ENCODE measurements at places on chromosomes 1 and 21.
A peak's percentile ranks its signal among the peaks of the same experiment; 100 is the strongest.

DNA sequence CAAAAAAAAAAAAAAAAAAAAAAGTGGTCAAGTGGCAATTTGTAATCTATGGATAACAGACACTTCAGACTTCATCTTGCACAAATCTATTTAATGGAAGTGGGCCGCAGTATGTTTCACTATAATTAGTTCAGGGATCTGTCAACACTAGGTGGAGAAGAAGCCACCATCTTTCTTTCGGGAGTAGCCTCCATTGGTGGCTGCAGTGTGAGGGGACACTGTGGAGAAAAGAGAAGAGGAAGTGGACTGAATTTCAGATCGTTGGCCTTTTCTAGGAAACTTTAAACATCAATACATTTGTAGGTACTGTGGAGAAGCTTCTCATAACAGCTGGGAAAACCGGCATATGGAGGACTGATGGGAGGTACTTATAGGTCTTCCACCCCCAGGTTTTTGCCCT is 8.0 kb upstream of the ELAPOR1 start:
- H3K27me3 ChIP-seq, result no peaks in the 10 kb centered on the region
- no peaks in the 10 kb centered on the region for H3K36me3 ChIP-seq
- H3K4me3 ChIP-seq, result no peak overlapping the region
- DNase-seq, result no peak

GRCh38 chr1:225817611-225818061 is 7.7 kb downstream of the EPHX1 start:
- H3K4me3 ChIP-seq, result no peak overlapping the region
- peak; percentile 70 for DNase-seq
- peak overlapping the region; percentile 99 for H3K27ac ChIP-seq
- peaks cover 59% of the 10 kb centered on the region for H3K4me1 ChIP-seq
- H3K36me3 ChIP-seq, result no peaks in the 10 kb centered on the region

DNA sequence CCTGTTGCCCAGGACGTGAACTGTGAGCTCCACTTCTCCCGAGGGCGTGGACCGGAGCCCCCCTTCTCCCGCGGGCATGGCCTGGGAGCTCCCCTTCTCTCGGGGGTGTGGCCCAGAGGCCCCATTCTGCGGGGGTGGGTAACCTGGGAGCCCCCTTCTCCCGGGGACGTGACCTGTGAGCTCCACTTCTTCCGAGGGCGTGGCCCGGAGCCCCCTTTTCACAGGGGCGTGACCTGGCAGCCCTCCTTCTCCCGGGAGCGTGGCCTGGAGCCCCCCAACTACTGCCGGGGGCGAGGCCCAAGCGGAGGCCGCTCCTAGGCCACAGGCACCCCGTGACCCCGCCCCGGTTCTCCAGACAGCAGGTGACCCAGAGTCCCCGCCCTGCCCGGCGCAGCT is 320 bp downstream of the C1orf174 start:
- no peaks in the 10 kb centered on the region for H3K4me1 ChIP-seq
- DNase-seq, result no peak
- H3K4me3 ChIP-seq, result peak overlapping the region; percentile 90
- H3K27ac ChIP-seq, result peak overlapping the region; percentile 98

DNA sequence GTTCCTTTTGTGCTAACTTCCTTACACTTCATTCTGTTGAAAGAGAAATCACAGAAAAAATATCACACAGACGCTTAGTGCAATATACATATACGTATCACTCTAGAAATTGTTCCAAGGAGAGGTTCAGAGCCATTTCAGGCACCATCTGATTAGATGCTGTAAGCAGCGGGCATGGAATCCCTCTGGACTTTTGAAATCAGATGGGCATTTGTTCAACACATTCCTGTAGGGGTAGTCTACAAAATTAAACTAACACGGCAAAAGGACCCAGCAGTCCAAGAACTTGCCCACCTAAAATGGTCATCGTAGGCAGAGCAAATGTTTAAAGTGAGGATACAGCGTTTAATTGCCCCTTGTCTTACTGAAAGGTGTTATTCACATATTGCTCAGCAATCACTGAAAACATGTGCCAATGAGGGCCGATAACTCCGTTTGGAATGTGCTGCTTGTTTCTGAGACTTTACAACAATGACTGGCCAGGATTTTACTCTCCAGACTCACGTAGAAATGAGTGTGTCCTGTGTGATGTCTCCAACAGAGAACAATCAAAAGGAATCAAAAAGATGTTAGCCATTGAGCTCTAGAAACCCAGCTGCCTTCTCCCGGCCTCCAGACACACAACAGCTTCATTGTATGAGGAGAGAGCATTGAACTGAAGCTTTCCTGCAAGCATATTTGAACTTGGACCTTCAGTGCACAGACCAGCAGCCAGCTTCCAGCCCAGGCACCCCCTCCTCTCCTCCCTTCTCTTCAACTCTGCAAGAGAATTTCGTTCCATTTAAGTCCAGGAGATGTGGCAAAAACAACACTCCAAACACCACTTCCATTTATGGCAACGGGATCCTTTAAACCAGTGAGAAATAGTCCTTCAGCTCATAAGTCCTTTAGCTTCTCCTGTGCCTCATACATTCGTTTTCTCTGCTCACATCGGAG is 32.1 kb upstream of the ADORA3 start:
- no peaks in the 10 kb centered on the region for H3K36me3 ChIP-seq
- no peak for DNase-seq
- H3K27me3 ChIP-seq, result no peaks in the 10 kb centered on the region
- no peak overlapping the region for H3K4me3 ChIP-seq

DNA sequence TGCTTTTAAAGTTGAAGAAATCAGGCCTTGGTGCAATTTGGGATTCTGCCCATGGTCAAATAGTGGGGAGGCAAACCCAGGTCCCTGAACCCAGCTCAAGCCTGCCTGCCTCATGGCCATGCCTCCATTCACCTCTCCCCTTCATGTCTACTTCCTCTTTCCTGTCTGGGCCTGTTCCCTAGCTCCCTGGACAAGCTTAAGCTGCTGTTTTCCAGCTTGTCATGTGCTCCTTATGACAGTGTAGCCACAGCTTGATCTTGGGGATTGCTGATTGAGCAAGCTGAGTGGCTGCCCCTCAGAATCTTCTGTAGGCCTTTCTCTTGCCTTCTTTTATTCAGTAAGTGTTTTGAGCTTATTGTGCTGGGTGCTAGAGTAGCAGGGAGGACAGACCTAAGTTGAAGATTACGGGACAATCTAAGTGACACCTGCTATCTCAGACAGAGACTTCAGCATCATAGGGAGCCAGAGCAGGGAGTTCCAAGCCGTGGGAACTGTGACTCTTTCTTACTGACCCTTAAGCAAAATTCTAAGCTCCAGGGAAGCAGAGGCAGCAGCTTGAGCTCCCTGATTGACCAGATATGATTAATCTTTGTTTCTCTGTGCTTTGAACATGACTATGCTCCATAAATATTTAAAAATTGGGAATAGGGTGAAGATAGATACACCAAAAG is 520 bp upstream of the MR1 start:
- peaks cover 4% of the 10 kb centered on the region for H3K4me1 ChIP-seq
- DNase-seq, result no peak
- no peaks in the 10 kb centered on the region for H3K27me3 ChIP-seq
- H3K36me3 ChIP-seq, result no peaks in the 10 kb centered on the region

DNA sequence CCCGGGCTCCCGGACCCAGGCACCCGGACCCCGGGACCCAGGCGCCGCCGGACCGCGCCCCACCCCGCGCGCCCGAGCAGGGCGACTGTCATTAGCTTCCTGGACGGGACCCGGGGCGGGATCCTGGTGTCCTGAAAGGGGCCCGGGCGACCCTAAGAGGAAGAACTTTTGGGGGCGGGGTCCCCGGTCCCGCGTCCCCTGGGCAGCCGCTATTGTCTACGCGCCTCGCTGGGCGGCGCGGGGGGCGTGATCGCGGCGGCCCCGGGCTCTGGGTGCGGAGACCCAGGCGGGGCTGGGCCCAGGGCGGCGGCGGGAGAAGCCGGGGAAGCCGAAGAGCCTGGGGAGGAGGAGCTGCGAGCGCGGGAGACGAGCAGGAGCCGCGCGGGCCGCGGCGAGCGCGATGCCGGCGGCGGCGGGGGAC is 465 bp downstream of the HUNK start:
- H3K4me1 ChIP-seq, result peaks cover 6% of the 10 kb centered on the region
- H3K27me3 ChIP-seq, result no peaks in the 10 kb centered on the region
- DNase-seq, result no peak
- no peaks in the 10 kb centered on the region for H3K36me3 ChIP-seq

GRCh38 chr1:152543820-152544219 is 22.8 kb downstream of the LCE3E start:
- no peak for DNase-seq
- H3K4me3 ChIP-seq, result no peak overlapping the region
- H3K36me3 ChIP-seq, result no peaks in the 10 kb centered on the region
- no peaks in the 10 kb centered on the region for H3K4me1 ChIP-seq
- no peaks in the 10 kb centered on the region for H3K27me3 ChIP-seq
- no peak overlapping the region for H3K27ac ChIP-seq

DNA sequence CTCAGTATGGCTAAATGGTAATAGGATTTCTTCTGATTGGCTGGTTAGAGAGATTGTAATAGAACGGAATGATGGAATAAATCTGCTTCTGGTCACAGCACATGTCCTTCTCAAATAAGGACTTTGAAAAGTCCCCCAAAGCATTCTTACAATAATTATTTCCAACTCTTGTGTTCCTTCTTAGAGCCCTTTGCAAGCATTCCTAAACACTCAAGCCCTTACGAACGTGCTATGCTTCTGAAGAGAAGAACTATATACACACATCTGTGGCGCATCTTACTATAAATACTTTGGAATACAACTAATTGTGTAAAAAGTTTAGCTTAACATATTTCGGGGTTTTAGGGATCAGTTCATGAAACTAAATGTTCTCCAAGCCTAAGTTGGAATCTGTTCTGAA is 25.6 kb downstream of the CLIC4 start:
- H3K27me3 ChIP-seq, result no peaks in the 10 kb centered on the region
- peak overlapping the region; percentile 96 for H3K27ac ChIP-seq
- no peaks in the 10 kb centered on the region for H3K36me3 ChIP-seq
- no peak for DNase-seq
- peaks cover 4% of the 10 kb centered on the region for H3K4me1 ChIP-seq

DNA sequence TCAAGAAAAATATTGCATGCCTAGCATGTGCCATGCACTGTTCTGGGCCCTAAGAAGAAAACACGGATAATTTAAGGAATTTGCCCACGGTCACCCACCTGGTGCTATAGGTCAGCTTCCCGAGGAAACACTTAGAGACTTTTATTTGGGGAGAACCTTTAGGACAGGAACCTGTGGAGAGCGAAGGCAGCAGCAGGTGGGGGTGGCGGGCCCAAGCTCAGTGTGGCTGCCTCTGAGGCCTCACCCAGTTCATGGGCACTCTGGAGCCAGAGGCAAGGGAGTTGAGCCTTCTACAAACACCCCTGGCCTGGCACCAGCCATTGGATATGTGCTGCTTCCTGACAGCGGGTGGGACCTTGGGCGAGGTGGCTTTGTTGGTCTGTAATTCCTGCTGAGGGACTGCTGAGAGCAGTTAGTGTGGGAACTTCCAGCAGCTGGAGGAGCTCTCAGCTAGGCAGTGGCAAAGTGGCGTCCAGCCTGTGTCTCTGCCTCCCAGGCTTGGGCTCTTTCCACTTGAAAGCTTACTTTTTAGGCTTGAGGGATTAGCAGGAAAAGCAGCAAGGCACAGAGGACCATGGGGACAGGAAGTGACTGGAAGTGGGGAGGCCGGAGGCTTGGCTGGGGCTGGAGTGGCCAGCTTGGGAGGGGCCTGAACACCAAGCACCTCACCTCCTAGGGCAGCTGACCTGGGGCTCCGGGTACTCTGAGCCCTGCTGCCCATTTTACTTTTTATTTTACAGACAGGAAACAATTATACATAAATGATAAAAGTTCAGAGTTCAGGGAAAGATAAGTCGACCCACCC is 19.1 kb downstream of the MRPL37 start:
- H3K4me3 ChIP-seq, result no peak overlapping the region
- H3K36me3 ChIP-seq, result no peaks in the 10 kb centered on the region
- H3K27ac ChIP-seq, result peak overlapping the region; percentile 51
- no peaks in the 10 kb centered on the region for H3K27me3 ChIP-seq
- DNase-seq, result no peak
- peaks cover 5% of the 10 kb centered on the region for H3K4me1 ChIP-seq

DNA sequence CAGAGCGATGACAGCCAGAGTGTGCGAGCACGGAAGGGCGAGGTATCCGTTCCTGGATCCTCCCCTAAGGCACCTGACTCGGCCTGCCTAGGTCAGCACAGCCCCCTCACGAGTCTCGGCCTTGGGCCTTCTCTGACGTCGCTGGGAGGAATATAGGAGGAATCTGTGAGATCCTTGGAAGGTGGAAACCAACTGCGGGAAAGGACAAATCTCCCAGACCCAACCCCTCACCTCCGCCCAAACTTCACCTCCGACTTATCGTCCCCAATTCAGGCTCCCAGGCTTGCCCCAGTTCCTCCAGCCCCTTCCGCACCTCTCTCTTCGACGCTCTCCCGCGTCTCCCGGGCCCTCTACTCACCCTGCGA is 494 bp downstream of the APH1A start:
- H3K27ac ChIP-seq, result peak overlapping the region; percentile 93
- no peaks in the 10 kb centered on the region for H3K36me3 ChIP-seq
- no peaks in the 10 kb centered on the region for H3K4me1 ChIP-seq
- DNase-seq, result no peak

- DNase-seq, result no peak
- H3K36me3 ChIP-seq, result no peaks in the 10 kb centered on the region
- H3K4me1 ChIP-seq, result no peaks in the 10 kb centered on the region
- no peak overlapping the region for H3K27ac ChIP-seq
- H3K27me3 ChIP-seq, result no peaks in the 10 kb centered on the region
Observed at GRCh38 chr21:41593760-41594138, 85.8 kb upstream of the TMPRSS2 start.

DNA sequence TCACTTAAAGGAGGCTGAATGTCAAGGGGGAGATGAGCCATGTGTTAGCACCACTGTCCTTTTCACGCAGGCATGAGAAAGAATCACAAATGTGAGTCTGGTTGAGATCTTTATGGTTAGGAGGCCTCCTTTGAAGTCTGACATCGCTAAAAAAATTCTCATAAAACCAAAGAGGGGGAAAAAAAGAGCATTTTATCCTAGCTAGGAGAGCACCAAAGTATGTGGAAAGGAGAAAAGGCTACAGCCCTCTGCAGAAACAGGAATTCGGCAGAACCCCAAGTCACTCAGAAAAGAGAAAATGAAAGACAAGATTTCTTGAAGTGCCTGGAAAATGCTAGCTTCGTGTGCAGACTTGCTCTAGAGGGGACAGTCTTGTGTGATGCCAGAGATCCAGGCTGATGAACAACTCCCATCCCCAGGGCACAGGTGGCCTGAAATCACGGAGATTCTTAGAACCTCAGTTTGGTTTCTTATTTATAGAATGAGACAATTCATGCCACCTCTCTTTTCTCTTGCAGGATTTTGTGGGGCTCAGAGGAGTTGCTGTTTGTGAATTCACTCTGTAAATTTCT is 61.5 kb downstream of the RUNX1 start:
- no peaks in the 10 kb centered on the region for H3K4me1 ChIP-seq
- H3K4me3 ChIP-seq, result no peak overlapping the region
- H3K27me3 ChIP-seq, result no peaks in the 10 kb centered on the region
- H3K27ac ChIP-seq, result no peak overlapping the region
- H3K36me3 ChIP-seq, result no peaks in the 10 kb centered on the region

All from uterus (tissue), 4 donors.